AG08395 (cell line): ENCODE measurements at places on chromosomes 4 and X.
A peak's percentile ranks its signal among the peaks of the same experiment; 100 is the strongest.

- no peak for DNase-seq
Measured at GRCh38 chr4:17805580-17806155, 4.9 kb downstream of the DCAF16 start.

DNA sequence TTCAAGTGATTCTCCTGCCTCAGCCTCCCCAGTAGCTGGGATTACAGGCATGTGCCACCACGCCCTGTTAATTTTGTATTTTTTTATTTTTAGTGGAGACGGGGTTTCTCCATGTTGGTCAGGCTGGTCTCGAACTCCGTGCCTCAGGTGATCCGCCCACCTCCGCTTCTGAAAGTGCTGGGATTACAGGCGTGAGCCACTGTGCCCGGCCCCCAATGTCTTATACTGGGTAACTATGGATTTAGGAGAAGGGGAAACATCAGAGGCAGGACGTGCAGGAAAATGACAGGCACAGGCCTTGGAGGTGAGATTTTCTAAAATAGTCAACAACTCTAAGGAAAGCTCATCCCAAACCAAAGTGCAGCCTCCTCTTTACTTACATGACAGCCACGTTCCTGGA, 11.1 kb upstream of the TSPYL2 start:
- DNase-seq, result no peak

DNA sequence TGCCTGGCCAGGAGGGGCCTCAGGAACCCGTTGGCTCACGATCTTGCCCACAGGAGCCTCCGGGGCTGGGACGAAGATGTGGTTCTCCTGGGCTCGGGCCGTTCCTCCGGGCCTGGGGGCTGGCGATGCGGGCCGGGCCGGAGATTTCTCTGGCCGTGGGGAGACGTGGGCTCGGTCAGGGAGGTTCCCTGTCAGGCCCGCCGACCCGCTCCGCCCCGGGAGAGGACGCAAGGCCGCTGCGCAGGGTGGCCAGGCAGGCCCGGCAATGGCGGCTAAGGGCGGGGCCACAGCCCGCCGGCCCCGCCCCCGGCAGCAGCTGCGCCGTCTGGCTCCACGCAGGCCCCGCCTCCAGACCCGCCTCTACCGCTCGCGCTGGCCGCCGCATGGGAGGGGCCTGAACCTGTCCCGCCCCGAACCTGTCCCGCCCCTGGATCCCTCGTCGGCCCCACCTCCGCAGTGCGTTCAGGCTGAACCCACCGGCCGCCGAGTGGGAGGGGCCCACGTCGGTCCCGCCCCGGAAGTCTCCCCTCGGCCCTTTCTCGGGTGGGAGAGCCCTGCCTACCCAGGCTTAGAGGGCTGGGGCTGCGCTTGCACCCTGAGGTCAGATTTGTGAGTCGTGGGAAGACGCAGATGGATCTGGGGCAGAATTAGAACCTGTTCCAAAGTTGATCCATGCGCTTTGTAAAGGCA, at the start of gene FAM3A:
Gene FAM3A (minus strand): TSS at position 267 of the 690 bp plus-strand sequence. CDS start 460 bp downstream, outside the sequence.
- DNase-seq, result peak; percentile 87

DNA sequence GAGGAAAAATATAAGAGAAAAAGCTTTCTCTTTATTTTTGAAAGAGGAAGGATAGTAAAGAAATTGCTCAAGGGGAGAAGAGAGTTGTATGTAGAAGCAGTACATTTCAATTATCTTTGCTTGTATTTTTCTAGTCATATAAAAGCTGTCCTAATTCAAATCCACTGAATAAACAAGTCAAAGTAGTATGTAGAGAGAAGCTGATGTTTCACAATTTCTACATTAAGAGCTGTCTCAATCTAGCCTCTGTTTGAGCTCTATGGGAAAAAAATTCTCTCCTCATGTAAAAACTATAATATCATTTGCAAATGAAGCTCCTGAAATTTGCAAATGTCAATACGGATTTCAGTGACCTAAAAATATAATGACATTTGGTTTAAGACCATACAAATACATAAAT, 52.6 kb downstream of the CHM start:
- DNase-seq, result no peak

DNA sequence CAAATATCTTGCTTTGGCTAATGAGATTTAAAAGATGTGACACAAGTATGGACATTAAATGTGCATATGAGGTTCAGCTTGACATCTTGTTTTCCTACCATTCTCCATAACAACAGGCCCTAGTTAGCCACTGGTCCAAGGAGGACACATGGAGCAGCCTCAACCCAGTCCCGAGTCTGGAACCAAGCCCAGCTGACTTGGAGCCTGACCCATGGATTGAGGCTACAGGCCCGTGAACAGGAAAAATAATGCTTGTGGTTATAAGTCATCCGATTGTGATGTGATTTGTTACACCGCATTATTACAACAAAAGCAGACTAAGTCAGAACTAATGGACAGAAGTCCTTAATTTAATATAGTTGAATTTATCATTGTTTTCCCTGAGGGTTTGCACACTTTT, 123.2 kb upstream of the BANK1 start:
- DNase-seq, result peak; percentile 29
